ENCODE measurements at places on chromosomes 12 and 14. TPM values are rescaled to one million over a fixed set of nuclear protein-coding genes. Genes with fewer than 3 reads are reported as not detected.

Gene RFX4
- not detected for total RNA-seq

Gene IFI27
- 0.84 TPM for total RNA-seq

Gene RERGL
- total RNA-seq: not detected

Gene NUBPL
- 5.7 TPM for total RNA-seq

Gene GPR68
- 1.7 TPM for total RNA-seq

Gene RAD51AP1
- total RNA-seq: 1.0 TPM

Gene PGF
- not detected for total RNA-seq

Gene KCNH3
- 2.1 TPM for total RNA-seq

Gene ACSS3
- total RNA-seq: 0.10 TPM

All from mononuclear cell (primary cell).